Epithelial cell of alveolus of lung (primary cell): ENCODE measurements at places on chromosomes 12 and 14. TPM values are rescaled to one million over a fixed set of nuclear protein-coding genes. Genes with fewer than 3 reads are reported as not detected.

UBE3B gene
- total RNA-seq = 32.3 and 44.7 TPM in 2 replicates

SARNP gene
- 92.9 and 119 TPM in 2 replicates for total RNA-seq

CD69 gene
- total RNA-seq = 0.08 and 1.0 TPM in 2 replicates

MYF5 gene
- not detected in 2 replicates for total RNA-seq

TMCC3 gene
- total RNA-seq = 0.08 and 1.6 TPM in 2 replicates

HCAR1 gene
- total RNA-seq = 0.08 and 0.13 TPM in 2 replicates

NABP2 gene
- total RNA-seq = 48.4 and 60.4 TPM in 2 replicates

HNF1A gene
- not detected in 2 replicates for total RNA-seq

AQP2 gene
- total RNA-seq = not detected in 2 replicates

FAM181A gene
- total RNA-seq = not detected in 2 replicates

DBX2 gene
- total RNA-seq = not detected in 2 replicates

SLC7A7 gene
- total RNA-seq = 9.1 and 12.7 TPM in 2 replicates

AMIGO2 gene
- 1.4 and 33.6 TPM in 2 replicates for total RNA-seq

JPH4 gene
- total RNA-seq = under 0.01 and 0.24 TPM in 2 replicates

SCAF11 gene
- total RNA-seq = 63.6 and 105 TPM in 2 replicates

AMHR2 gene
- not detected in 2 replicates for total RNA-seq

CLEC2B gene
- 8.6 and 9.8 TPM in 2 replicates for total RNA-seq

OVCH1 gene
- total RNA-seq = 0.08 TPM in 1 of 2 replicates, not detected in the other

P3H3 gene
- 72.0 and 77.4 TPM in 2 replicates for total RNA-seq

BICDL1 gene
- total RNA-seq = under 0.01 TPM in 1 of 2 replicates, not detected in the other
